H1 (cell line): ENCODE measurements at places on chromosomes 1 and 21. TPM values are rescaled to one million over a fixed set of nuclear protein-coding genes. Genes with fewer than 3 reads are reported as not detected.

The PADI6 gene
- polyA plus RNA-seq = not detected in 2 replicates

The CZIB gene
- 36.1 and 48.0 TPM in 2 replicates for polyA plus RNA-seq

The ORC1 gene
- polyA plus RNA-seq = 32.4 and 36.9 TPM in 2 replicates

The TRIM67 gene
- polyA plus RNA-seq = under 0.01 TPM in 1 of 2 replicates, not detected in the other
